EH (cell line): ENCODE measurements at places on chromosomes 5 and 9.

- no peak for DNase-seq
These were observed 144.7 kb upstream of the TBC1D2 start for GRCh38 chr9:98399950-98400683.

DNA sequence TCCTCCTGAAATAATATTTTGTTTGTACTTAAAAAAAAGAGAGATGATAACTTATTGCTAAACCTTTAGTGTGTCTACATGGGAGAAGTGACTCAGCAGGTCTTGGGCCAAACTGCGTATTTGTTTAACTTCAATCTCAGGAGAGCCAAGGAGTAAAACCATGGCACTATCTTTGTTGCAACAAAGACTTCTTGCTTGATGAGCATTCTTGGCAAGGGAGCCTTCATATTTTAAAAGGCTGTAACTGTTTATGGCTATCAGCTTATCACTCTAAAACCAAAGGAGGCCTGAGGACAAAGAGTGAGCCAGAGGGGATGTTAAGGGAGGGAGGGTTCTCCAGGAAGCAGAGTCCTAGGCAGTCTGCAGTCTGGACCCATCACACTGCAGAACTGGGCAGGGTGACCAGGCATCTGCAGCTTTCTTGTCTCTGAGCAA, 216.2 kb upstream of the S1PR3 start:
- DNase-seq: peak; percentile 95

- no peak for DNase-seq
These were observed 289.9 kb upstream of the SLC30A5 start for GRCh38 chr5:68803881-68804319.

- no peak for DNase-seq
These were observed 800.6 kb upstream of the CDH6 start for GRCh38 chr5:30392897-30393296.

DNA sequence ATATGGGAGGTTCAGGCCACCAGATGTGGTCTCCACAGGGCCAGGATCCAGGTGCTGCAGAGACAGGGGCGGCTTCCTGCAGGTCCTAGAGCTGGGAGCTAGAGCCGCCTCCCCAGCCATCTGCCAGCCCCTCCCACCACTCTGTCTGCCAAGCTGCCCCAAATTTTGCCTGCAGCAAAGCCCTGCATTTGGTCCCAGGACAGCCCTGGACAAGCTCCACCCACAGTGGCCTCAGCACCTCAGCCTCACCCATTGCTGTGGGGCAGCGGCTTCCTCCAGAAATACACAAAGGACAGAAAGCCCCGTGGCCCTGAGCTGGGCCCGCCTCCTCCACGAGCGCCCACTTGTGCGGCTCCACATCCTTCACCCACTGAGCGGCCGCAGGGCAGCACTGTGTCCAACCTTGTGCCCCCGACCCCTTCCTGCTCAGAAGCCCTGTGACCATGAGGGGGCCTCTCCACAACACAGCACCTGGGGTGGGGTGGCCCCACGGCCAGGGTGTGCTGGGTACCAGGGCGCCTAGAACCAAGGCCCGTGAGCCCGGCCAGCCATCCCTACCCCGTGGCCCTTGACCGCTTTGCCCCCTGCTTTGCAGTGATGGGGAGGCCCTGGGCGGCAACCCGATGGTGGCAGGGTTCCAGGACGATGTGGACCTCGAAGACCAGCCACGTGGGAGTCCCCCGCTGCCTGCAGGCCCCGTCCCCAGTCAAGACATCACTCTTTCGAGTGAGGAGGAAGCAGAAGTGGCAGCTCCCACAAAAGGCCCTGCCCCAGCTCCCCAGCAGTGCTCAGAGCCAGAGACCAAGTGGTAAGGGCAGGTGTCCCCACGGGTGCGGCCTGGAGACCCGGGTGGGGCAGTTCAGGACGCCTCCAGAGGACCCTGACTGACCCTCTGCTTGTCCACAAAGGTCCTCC, 3.7 kb upstream of the AJM1 start:
- no peak for DNase-seq

DNA sequence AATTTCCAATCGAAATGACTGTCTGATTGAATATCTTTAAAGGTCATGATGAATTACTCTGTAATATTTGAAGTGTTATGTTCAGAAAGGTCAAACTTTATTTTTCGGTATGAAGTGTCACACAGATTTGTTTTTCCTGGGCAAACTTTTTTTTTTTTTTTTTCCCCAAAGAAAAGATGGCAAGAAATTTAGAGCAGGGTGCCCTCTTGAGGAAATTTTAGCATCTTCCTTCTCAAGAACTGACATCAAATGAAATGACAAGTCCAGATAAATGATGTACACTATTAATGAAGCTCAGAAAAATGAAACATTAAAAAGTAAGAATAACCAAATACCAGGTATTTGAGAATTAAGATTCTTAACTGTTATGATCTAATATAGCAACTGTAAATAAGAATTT, 123.6 kb downstream of the INVS start:
- DNase-seq: peak; percentile 62

GRCh38 chr9:88915916-88916315, 75.4 kb upstream of the S1PR3 start:
- no peak for DNase-seq

GRCh38 chr5:138212828-138213160, 329 bp downstream of the CDC23 start:
- DNase-seq: no peak

DNA sequence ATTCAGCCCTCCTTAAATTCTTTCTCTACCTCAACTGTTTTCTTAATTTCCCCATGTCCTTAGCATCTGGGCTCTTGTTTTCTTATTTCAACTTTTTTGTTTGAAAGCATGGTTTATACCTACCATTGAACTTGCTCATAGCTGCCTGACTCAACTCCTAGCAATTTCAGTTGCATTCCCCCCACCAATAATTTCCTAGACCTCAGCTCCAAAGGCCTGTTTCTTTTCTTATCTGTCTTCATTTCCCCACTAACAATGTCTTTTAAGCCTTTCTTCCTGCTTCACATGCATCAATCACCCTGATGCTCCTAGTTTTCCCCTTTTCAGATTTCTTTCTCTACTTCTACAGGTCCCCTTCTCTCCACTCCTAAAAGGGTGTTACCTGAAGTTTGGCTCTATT, 129.7 kb upstream of the PDE4D start:
- DNase-seq: peak; percentile 64

DNA sequence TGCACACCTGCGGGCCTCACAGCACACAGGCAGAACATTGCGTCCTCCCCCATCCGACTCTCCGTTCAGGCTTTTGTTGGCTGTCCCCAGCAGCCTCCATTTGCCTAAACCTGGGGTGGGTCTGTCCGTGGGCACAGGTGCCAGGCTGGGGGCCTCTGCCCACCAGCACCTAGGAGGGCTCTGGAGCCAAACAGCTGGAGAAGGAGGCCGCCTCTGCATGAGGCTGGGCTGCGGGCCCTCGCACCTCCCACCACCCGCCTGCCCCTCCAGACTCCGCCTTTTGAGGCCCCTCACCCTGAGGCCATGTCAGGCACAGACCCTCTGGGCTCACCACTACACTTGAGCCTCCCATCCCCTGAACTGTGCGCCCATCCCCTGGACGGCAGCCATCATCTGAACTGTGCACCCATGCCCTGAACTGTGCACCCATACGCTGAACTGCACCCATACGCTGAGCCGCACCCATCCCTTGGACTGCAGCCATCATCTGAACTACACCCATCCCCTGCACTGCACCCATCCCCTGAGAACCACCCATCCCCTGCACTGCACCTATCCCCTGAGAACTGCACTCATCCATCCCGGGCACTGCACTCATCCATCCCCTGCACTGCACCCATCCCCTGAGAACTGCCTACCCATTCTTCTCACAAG, 98.0 kb upstream of the OTULINL start:
- no peak for DNase-seq

- no peak for DNase-seq
These were observed 76.0 kb downstream of the ATPSCKMT start for GRCh38 chr5:10173716-10174115.
